ENCODE measurements at places on chromosomes 11 and 22.

DNA sequence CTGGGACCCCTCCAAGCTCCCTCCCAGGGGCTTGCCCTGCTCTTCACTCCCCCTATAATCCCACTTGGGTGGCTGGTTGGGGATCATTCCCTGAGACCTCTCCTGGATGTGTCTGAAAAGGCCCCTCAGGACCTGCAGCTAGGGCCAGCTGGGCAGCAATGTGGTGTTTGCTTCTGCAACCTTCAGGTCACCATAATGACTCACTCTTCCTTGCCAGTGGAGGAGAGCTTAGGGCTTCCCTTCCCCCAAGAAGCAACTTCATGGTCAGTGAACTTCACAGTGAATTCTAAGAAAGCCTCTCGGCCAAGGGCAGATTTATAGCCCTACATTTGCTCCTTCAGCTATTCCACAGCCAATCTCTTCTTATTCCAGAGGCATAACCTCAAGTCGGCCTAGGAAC, 45.1 kb upstream of the TSPAN18 start:
- DNase-seq: no peak

DNA sequence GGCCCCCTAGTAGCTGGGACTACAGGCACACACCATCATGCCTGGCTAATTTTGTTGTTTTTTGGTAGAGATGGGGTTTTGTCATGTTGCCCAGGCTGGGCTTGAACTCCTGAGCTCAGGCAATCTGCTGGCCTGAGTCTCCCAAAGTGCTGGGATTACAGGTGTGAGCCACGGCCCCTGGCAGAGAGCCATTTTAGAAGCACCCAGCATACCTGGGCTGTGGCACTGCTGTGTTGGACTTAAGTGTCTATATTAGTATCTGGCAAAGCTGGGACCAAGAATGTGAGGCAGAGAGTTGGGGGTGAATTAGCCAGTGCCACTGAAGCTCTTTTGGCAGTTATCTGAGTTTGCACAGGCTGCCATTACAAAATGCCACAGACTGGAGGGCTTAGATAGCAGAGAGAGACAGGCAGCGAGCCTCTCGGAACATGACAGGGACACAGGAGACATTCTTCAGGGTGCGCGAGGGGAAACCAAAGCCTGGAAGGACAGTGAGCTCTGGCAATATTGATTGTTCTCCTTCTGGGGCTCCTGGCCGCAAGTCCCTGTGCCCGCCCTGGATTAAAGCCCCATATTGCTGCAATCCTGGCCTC, 87.7 kb upstream of the ALX4 start:
- no peak for DNase-seq

DNA sequence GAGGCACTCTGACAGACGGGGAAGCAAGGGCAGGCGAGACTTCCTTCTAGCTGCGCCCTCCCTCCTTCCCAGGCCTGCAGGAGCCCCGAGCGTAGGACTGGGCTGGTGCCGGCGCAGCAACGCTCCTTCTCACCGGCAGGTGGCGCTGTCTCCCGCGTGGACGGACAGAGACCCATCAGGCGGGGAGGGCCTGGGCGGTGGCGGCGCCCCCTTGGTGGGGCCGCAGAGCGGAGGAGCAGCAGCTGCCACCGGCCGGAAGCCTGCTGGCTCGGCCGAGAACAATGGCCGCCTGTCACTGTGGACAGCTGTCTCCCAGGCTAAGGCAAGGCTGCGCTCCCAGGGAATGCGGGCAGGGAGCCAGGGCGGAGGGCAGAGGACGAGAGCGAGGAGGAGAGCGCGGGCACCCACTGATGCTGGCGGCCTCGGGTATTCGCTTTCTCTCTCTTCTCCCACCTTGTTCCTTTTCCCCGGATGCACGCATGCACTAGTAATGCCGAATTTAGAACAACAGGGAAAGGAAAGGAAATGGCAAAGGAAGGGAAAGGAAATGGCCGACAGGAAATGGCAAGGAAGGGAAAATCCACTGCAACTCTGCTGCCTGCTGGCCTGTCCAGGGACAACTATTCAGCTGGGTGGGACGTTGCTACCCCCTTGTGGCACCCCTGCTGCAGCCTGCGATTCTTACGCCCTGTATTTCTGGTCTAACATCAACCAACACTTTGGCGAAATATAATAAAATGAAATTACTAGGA, 14.4 kb downstream of the PPM1F start:
- peak; percentile 78 for DNase-seq

DNA sequence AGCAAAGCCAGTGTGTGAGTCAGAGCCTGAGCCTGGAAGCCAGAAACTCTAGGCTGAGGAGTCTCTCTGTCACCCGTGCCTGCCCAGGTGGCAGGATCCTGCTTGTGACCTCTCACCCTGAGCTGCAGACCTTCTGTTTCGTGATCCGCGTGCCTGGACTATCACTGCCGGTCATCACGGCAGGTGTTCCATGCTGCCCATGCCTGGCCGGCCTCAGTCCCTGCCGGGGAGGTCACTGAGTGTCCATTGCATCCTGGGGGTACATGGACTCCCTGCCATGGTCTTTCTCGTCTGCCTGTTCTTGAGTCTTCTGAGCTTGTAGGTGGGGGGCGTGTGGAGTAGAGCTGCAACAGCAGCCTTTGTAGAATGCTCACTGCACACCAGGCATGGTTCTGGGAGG, 1032.4 kb downstream of the TBC1D22A start:
- no peak for DNase-seq

- no peak for DNase-seq
Measured at GRCh38 chr11:27604416-27604815, 95.8 kb downstream of the BDNF start.

DNA sequence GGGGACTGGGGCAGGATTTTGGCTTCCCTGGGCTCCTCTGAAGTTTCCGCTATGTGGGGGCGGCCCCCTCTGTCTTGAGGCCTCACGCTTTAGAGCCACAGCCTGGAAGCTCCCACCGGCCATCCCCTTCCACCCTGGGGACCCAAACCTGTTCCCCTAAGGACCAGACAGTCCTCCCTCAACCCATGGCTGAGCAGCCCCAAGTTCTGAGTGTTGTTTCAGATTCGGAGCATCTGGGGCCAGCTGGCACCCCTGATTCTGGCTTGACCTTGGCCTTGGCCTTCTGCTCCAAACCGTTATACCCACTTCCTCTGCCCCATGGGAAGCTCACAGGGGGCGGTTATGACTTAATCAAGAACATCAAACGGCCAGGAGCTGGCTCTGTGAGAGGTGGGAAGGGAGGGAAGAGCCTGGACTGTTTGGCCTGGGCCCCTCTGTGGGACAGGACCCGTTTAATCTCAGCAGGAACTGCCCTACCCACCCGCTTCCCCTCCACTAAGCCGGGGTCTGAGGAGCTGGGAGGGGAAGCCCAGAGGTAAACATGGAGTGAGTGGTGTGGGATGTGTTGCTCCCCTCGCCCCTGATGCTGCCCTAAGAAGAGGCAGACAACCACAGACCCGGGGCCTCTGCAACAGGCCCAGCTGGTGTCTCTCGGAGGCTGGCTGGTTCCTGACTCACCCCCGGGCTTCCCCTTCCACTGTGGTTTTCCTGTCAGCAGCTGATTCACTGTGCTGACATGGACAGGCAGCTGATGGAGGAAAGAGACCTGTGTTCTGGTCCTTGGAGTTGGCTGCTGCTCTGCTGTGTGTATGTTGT, 3.4 kb downstream of the CD82 start:
- DNase-seq: peak; percentile 68

- no peak for DNase-seq
Measured at GRCh38 chr11:42265072-42265471, 805.6 kb upstream of the LRRC4C start.

DNA sequence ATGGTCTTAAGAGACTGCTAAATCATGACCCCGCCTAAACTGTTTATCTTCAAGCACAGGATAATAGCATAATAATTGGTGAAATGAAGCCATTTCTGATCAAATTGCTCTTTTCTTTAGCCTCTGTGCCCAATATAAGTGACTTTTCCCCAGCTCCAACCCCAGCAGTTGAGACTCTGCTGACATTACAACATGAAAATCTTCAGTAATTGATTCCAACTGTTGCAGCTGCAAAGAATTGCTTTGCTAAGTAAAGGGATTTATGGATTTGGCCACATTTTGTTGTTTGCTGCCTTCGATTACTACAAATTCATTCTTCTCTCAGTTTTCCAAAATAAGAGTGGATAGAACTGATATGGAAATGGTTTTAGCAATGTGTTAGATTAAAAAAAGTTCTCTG, 576.7 kb upstream of the LRRC4C start:
- DNase-seq: no peak

DNA sequence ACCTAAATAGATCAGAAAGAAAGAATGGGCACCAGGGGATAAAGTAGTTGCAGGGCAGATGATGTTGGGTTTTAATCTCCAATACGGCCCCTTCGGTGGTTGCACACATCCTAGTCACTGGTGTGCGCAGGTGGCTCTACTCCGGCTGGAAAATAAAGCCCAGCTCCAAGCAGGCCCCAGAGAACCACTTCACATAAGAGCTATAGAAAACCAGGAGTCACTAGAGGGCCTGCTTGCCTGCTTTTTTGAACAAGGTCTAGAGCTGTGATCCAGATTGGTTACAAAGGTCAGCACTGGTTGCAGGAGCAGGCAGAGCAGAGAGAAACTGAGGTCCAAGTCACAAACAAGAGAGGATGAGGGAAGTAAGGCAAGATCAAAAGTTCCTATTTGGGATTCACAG, 41.5 kb upstream of the MS4A8 start:
- no peak for DNase-seq

DNA sequence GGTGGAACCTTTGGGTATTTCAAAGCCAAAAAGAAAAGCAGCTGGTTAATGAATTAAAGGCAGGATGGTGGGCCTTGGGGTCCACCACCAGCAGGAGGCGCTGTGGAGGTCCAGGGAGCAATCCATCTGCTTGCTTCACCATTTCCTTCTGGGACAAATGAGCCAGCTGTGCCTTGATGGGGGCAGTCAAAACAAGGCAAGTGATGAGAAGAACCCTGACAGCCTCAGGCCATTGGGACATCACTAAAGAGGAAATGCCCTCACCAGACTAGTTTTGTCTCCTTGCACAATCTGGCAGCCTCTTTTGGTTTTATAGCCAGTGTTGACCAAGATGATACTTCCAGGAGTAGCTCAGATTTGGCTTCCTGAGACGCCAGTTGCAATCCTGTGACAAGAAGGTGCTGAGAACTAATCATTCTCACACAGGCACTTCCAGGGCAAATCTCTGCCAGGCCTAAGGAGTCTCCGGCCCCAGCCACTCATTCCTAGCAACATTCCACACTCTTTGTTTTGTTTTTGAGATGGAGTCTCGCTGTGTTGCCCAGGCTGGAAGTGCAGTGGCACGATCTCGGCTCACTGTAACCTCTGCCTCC, 38.2 kb upstream of the WEE1 start:
- peak; percentile 70 for DNase-seq

DNA sequence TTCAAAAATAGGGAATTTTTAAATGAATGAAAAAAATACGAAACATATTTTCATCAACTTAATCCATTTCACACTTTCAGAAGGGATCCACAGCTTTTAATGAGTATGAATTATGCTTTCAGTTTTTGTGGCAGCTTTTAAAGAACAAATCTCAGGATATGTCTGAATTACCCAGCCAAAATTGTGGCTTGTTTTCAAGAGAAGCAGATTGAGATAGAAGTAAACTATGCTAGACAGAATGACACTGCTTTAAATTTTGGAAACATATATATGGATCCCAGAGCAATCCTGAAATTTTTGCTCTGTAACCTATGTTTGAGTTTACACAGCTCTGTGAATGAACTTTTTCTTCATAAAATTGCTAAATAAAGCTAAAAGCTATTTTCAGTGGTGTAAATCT, 2.4 kb upstream of the HINFP start:
- no peak for DNase-seq

DNA sequence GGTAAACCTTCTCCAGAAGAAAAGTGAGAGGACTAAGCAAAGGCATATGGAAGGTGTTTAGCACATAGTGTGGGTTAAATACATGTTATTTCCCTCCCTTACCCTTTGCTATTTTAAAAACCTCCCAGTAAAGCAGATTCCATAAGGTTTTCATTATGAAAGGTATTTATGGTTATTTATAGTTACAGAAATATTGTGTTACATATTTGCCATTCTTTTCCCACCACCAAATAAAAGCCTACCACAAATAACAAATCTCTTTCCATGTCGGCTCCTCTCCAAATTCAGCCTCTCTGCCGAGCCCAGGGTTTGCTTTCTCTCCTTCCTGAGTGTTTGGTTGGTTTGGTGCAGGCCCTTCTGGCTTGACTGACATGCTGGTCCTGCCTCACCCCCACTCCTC, 64.4 kb downstream of the INSC start:
- DNase-seq: no peak

DNA sequence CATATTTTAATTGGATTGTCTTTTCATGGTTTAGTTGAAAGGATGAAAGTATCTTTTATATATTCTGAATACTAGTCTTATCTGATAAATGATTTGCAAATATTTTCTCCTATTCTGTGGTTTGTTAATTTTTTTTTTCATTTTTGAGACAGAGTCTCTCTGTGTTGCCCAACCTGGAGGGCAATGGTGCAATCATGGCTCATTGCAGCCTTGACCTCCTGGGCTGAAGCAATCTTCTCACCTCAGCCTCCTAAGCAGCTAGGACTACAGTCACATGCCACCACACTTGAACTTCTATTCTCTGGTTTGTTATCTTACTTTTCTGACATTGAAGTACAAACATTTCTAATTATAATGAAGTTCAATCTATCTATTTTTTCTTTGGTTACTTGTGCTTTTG, 30.0 kb upstream of the FAR1 start:
- no peak for DNase-seq

GRCh38 chr22:27952091-27952490, 33.0 kb upstream of the PITPNB start:
- no peak for DNase-seq

DNA sequence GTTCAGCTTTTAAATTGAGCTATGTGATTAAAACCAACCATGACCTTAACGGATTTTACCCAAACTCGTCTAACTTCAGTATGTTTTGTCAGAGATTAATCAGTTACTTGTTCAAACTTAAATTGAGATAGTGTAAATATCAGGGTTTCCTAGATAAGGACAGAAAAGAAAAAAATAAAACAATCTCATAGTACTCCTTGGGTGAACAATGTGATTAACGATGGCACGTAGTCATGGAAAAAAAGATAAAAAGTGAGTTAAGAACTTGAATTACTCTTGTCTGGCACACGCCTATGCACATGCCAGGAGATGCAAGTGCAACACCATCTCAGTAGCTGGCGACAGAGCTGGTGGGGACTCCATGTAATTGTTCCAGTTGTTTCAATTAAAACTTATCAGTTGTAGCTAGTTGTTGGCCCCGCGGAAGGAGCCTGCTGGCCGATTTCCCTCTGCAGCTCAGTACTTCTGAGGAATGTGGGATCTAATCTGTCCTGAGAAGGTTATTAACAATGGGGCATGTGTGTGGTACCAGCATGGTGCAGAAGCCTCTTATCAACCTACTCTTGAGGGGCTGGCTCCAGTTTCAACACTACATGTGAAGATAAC, 3.0 kb downstream of the RASSF10 start:
- DNase-seq: no peak
